ENCODE measurements at places on chromosomes 2 and 18.

- no peak for DNase-seq
These were observed 319.1 kb downstream of the CTNNA2 start for GRCh38 chr2:79831961-79832360.

GRCh38 chr2:98472961-98473746, 28.5 kb downstream of the INPP4A start:
- no peak for DNase-seq

GRCh38 chr2:239396881-239397681, 3.7 kb downstream of the HDAC4 start:
- DNase-seq = no peak

DNA sequence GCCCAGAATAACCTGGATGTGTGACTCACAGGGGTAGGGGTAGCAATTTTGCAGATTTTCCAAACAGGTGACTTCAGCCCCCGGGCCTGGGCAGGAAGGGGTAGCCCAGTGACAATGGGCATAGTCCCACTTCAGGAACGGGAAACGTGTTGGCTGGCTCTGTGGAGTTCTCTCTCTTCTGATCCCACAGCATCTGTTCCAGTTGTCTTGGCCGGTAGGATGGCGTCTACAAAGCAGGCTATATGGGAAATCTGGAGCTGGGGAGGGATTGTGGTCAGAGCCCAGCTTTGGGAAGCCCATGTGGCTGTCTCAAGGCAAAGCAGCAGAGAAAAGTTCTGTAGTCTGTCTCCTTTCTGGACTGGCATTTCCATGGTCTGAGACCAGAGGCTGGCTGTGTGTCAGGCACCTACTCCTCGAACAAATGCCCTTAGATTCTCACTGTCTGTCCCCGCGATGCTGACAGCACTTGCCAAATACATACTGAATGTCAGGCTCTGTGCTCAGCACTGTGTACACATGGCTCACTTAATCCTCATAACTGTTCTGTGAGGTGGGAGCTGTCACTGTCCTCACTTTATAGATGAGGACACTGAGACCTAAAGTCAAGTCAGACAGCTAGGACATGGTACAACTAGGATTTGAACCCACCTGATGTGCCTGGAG, 17.9 kb upstream of the TMEM214 start:
- no peak for DNase-seq

Data from mesenchymal stem cell (in vitro differentiated cells and primary cell).